ENCODE measurements at places on chromosomes 16 and 17. TPM values are rescaled to one million over a fixed set of nuclear protein-coding genes. Genes with fewer than 3 reads are reported as not detected.

TP53TG3C gene
- not detected for total RNA-seq

MT1E gene
- 403 TPM for total RNA-seq

TBC1D16 gene
- 17.4 TPM for total RNA-seq

CHD9 gene
- total RNA-seq, result 34.4 TPM

MYO1D gene
- 18.0 TPM for total RNA-seq

SMIM5 gene
- total RNA-seq, result 0.26 TPM

PRRT2 gene
- total RNA-seq, result not detected

FBXL16 gene
- not detected for total RNA-seq

ANKRD40CL gene
- total RNA-seq, result not detected

SRCIN1 gene
- total RNA-seq, result 11.4 TPM

ABCA3 gene
- total RNA-seq, result 1.5 TPM

AHSP gene
- 3.9 TPM for total RNA-seq

OTOP3 gene
- total RNA-seq, result not detected

ABCA8 gene
- 21.8 TPM for total RNA-seq

CSH1 gene
- total RNA-seq, result not detected

DHX40 gene
- 9.5 TPM for total RNA-seq

CAVIN1 gene
- 14.4 TPM for total RNA-seq

CACNG3 gene
- not detected for total RNA-seq

NR1D1 gene
- 16.6 TPM for total RNA-seq

CMTM3 gene
- 1.6 TPM for total RNA-seq

IL17C gene
- total RNA-seq, result not detected

SHBG gene
- total RNA-seq, result 15.0 TPM

ZNRF1 gene
- 10.6 TPM for total RNA-seq

KCNH6 gene
- not detected for total RNA-seq

TPSG1 gene
- total RNA-seq, result 0.43 TPM

SULT1A1 gene
- total RNA-seq, result 214 TPM

RHOT2 gene
- total RNA-seq, result 44.8 TPM

CTRB1 gene
- total RNA-seq, result not detected

MAF gene
- total RNA-seq, result 19.0 TPM

PNMT gene
- total RNA-seq, result 0.37 TPM

OR1A1 gene
- total RNA-seq, result not detected

RFNG gene
- total RNA-seq, result 42.9 TPM

PPY gene
- not detected for total RNA-seq

KRTAP4-1 gene
- total RNA-seq, result not detected

FA2H gene
- 0.19 TPM for total RNA-seq

GP2 gene
- not detected for total RNA-seq

MFAP4 gene
- total RNA-seq, result 3.2 TPM

EMP2 gene
- 38.5 TPM for total RNA-seq

TEDC2 gene
- 2.2 TPM for total RNA-seq

SLFN5 gene
- total RNA-seq, result 4.9 TPM

NOG gene
- total RNA-seq, result not detected

TM4SF5 gene
- 215 TPM for total RNA-seq

ZNF469 gene
- total RNA-seq, result 0.37 TPM

GDPD3 gene
- 2.3 TPM for total RNA-seq

KRT40 gene
- not detected for total RNA-seq

DHRS13 gene
- total RNA-seq, result 13.0 TPM

RNF167 gene
- 58.4 TPM for total RNA-seq

NGFR gene
- total RNA-seq, result 8.3 TPM

VASN gene
- 13.5 TPM for total RNA-seq

RTN4RL1 gene
- 0.54 TPM for total RNA-seq

CDH11 gene
- 1.6 TPM for total RNA-seq

SGSM2 gene
- 13.2 TPM for total RNA-seq

All from right lobe of liver (tissue), 6 donors.